ENCODE measurements at places on chromosomes 4 and X.
A peak's percentile ranks its signal among the peaks of the same experiment; 100 is the strongest.

DNA sequence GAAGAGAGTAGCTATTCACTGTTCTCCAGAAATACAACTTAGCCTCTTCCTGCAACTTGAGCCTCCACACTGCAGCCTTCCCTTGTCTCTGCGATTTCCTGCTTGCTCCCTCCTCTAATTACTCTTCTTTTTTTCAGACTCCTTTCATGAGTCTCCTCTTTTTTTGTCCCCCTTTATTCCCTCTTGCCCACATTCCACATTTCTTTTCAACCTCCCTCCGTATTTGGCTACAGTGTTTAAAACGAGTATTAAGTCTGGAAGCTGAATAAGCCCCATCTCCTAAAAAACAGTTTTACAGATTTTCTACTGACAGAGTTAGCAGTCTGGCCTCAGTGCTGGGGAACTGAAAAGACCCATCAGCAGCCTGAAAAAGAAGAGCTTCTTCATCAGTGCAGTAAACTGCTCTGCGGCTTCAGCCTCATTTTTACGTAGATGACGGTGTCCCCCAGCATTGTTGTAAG is 141.5 kb downstream of the TENM3 start:
- no peak for DNase-seq

- DNase-seq = no peak
These were observed 718.9 kb downstream of the ADGRL3 start for GRCh38 chr4:61918987-61919386.

- DNase-seq = no peak
These were observed 852 bp upstream of the WDR44 start for GRCh38 chrX:118345045-118345463.

GRCh38 chr4:10611673-10612072 is 72.9 kb downstream of the CLNK start:
- DNase-seq = peak; percentile 94

GRCh38 chr4:188110036-188110435 is 633 bp upstream of the TRIML2 start:
- DNase-seq = peak; percentile 16

DNA sequence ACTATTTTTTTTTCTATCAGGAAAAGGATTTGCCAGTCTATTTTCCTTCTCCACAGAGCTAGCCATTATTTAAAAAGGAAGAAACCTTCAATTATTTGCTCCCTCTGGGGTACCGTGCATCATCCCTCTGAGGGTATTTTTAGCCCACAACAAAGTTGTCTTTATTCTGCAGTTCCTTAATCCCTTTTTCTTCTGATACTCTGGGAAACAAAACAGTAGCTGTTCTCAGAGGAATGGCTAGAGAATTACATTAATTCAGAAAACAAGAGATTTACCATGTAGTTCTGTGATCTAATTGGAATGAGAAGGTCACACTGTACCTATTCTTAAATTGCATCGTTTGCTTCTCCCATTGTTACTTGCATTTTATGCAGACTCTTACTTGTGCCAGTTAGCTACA is 1056.7 kb downstream of the STIM2 start:
- DNase-seq = no peak

DNA sequence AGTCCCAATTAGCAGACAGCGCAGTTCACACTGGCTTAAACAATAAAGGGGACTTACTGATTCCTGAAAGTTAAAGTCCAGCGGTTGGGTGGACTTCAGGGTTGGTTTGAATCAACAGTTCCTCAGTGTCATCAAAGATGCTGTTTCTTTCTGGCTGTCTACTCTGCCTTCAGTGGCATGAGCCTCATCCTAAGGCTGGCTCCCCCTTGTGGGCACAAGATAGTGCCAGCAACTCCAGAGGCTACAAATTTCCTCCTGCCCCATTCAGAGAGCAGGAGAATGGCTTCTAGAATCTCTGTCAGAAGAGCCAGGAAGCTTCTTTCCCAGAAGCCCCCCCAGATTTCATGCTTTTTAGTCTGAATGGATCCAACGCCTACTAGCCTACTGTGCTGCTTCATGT is 82.4 kb upstream of the MTM1 start:
- peak; percentile 49 for DNase-seq

DNA sequence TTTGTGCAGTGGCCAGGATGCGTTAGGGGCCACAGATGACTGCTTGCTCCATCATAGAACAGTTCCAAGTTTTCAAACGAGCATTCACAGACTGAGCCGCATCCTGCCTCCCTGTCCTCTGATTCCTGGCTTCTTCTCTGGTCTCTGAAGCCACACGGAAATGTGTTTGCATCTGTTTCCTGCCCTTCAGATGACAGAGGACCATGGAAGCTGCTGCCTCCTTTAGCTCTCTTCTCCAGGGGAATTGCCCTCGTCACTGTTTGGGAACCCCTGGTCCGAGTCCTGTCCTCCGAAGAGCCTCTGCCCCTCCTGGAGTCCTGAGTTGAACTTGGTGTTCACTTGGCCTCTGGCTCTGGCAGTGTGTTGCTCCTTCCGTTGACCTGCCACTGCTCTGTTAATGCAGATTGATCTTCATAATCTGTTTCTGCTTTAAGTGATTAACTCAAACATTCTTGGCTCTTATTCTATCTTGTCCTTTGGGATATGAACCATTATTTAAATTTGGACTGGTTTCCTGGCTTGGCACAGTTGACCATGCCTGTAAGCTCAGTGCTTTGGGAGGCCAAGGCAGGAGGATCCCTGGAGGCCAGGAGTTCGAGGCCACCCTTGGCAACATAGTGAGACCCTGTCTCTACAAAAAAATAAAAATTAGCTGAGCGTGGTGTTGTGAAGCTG is 96.0 kb downstream of the PTTG2 start:
- DNase-seq = no peak
